PC-3 (cell line): ENCODE measurements at places on chromosomes 7 and 10.

GRCh38 chr10:28075424-28075823 lies 76.5 kb upstream of the ODAD2 start:
- no peak for DNase-seq

DNA sequence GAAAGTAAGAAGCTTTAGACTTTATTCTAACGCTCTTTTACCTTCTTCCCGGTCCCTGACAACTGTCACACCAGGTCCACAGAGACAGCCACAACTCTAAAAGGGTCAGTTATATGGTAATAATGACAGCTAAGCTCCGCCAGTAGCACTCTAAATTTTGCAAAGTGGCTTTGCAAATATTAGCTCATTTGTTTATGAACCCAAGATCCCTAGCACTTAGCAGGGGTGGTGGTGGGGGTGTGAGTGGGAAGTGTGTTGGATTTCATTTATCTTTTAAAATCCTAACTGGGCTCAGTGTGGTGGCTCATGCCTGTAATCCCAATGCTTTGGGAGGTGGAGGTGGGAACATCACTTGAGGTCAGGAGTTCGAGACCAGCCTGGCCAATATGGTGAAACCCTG lies 34.8 kb upstream of the SDK1 start:
- no peak for DNase-seq

DNA sequence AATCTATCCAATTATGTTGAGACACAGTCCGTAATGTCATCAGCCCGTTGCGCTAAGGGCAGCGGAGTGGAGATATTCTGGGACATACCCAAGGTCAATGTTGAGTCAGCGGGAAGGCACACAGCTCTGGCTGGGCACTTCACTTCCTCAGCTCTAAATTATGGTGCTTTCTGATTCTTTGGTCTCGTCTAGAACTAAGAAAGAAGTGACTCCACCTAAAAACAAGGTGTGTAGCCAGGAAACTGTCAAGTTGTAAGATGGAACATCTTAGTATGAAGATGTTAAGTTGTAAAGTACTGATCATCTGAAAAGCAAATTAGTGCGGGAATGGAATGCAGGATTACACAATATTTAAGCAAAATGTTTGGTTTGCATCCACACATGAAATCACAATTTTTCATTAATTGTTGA lies 43.1 kb downstream of the BAIAP2L1 start:
- peak; percentile 63 for DNase-seq

GRCh38 chr7:100356416-100357068 lies 1.4 kb upstream of the PILRB start:
- DNase-seq, result no peak

GRCh38 chr10:18100669-18101068 lies 39.6 kb upstream of the CACNB2 start:
- no peak for DNase-seq

DNA sequence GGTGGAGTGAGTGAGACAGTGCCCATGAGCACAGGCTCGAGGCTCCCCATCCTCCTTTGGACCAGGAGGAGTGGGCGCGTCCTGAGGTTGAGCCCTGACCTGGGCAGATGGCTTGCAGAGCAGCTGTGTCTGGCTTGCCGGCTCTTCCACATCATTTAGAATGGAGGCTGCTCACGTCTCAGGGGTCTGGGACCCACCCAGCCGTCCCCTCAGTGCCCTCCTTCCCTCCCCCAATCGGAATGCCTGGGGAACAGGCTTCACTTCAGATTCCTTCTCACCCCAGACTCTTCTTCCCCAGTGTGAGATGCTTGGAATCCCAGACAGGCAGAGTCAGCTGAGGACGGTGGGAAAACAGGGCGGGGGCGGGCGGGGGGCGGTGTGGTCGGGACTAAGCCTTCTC lies 968.6 kb upstream of the ZNF722 start:
- DNase-seq, result no peak

GRCh38 chr7:95986178-95986764 lies 213.9 kb downstream of the DYNC1I1 start:
- DNase-seq, result no peak

GRCh38 chr7:35513828-35514227 lies 181.1 kb downstream of the HERPUD2 start:
- peak; percentile 21 for DNase-seq

DNA sequence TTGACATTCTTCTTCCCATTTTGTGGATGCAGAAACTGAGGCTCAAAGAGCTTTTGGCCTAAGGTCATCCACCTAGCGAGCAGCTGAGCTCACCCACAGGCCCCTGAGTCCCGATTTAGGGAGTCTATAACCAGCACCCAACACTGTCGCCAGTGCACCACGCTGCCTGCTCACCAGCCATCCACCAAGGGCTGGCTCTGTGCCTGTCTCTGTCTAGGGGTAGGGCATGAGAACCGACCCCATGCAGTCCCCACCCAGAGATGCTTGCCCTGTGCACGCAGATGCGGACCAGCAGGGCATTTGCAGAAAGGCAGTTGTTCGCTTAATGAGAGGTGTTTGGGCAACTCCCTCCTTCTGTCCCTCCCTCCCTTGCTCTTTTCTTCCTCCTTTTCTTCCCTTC lies 97.2 kb downstream of the GRK5 start:
- no peak for DNase-seq

DNA sequence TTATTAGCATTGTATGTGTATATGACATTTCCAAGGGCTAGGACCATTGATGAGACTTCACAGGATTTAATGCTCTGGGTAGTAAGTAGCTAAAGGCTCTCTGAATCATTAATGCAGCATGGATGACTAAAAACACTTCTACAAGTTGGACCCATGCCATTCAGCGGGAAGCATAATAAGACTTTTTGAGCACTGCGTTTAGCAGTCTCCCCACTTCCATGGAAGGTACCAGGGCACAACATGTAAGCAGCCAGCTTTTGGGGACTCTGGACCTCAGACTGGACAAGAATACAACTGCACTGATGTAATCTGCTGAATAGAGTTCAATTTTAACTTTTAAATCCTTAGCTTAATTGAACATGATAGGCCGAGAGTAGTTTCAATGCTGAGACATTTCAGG lies 191.7 kb upstream of the IMMP2L start:
- no peak for DNase-seq

- DNase-seq, result no peak
Measured at GRCh38 chr7:122638459-122638858, 60.5 kb downstream of the RNF133 start.

DNA sequence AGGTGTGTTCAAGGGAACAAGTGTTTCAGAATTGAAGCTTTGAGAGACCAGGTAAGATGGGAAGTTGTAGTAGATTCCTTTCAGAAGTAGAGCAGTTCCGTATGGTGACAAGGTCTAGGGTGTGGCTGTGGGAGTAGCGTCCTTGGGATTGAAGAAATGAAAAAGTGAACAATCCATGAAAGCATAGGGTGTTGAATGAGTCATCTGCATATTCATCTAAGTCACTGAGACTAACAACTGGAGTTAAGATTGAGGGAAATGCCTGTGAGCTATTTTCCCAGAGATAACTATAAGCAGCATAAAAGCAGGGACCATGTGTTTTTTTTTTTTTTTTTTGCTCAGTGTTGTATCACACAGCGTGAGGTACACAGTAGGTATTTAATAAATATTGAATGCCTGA lies 134.8 kb downstream of the PHTF2 start:
- peak; percentile 45 for DNase-seq

DNA sequence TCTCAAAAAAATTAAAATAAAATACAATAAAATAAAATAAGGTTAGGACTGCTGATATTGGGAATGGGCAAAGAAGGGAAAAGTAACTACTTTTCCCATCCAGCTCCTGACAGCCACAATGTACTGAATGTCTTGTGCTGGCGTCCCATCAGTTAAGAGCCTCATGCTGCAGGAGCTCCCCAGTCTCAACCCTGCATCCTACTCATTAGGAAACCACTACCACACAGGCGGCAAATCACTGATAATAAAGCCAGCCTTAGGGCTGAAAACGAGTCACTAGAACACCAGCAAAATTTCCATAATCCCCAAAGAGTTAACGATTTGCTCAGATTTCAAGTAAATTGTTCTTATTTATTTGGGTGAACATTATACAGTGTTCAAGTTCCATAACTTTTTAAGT lies 4.3 kb downstream of the YWHAG start:
- no peak for DNase-seq

DNA sequence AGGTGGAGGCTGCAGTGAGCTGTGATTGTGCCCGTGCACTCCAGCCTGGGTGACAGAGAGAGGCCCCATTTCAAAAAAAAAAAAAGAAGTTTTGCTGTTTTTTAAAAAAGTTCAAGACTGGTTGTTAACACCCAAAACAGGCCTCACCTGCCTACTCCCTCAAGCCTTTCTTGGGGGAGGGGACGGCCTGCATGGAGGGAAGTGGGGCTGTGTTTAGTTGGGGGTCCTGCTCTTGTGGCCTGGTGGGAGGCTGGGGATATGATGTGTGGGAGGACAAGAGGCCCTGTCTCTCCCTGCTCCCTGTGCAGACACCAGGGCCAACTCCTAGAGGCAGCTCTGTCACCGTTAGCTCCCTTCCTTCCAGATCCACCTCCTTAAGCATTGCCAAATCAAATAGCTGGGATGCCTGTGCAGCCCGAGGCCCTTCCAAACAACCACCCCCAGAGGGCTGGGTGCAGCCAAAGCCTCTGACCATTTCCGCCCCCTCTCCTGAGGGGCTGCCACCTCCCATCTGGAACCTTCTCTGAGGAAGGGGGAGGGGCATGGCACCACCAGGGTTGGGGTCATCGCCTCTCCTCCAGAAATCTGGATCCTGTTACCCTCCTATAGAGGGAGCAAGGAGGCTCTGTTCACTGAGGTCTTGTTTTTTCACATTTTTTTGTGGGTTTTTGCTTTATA lies 32.9 kb upstream of the ANKRD2 start:
- DNase-seq, result peak; percentile 20

DNA sequence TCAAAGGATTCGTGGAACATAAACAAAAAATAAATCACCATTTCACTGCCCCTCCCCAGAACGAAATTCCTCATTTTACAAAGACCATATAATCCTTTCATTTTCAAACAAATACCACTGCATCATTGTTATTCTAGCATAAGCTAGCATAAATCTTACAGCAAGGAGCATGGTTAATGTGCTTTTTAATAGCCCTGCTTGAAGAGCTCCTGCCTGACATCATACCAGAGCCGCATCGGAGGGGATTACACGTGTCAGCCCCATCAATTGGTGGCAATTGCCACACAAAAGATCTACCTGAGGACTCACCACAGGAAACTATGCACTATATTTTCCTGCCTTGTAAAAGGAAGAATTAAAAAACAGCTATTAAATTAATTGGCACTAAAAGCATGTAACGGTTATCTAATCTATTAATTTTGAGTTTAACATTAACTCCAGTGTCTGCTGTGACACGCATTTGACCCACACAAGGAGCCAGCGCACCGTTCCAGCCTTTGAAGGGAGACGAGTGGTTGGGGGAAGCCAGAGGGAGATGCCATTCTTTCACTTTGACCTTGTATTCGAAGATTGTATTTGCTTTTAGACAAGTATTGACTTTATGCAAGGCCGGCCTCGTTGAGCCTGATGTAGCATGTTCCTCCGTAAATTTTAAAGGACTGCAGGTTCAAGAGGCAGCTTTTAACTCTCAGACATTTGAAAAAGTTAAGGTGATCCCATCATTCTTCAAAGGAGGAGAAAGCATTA lies 261.1 kb upstream of the RNF32 start:
- no peak for DNase-seq

- DNase-seq, result no peak
Measured at GRCh38 chr10:123502983-123503382, 163.2 kb upstream of the GPR26 start.

DNA sequence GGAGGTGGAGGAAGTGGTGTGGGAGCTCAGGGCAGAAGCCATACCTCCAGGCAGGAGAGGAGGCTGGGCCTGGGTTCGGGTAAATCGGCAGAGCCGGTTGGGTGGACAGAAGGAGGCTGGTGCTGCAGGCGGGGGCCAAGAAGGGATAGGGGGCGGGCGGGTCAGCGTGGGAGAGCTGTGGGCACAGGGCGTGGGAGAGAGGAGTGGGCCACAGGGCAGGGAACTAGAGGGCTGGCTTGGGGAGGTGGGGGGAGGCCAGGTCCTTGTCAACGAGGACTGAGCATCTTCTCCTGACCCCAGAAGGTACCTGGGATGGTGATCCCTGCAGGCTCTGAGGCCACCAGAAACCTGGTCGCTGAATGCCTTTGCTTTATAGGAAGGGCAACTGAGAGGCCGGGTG lies 11.9 kb downstream of the LAT2 start:
- no peak for DNase-seq

DNA sequence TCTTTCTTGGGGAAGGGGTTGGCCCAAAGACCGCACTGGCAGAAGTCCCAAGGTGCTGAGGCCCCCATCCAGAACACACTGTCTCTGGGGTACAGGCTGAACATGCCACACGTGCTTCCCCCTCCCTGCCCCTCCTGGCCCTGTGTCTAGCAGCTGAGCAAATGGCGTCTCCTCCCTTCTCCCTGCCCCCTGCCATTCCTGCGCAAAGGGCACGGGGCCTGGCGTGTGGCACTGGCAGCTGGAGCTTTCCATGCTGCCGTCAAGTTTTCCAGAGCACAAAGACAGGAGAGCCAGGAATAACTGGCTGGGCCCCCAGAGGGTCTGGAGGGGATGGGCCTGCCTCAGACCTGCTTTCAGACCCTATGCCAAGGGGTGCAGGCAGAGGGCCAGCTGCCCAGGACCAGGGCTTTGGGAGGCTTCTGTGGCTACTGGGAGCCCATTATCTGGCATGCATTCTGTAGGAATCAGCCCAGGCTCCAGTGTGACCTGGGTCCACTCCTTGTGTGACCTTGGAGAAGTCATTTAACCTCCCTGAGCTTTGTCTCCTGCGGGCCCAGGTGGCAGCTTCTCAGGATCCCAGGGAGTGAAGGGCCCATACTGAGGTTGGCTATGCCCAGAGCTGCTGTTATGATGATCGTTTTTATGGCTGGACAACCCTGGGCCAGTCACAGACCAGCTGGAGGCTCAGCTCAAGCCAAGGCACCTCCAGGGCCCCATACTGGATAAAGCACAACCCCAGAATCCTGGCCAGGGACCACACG lies 710 bp upstream of the LDB3 start:
- DNase-seq, result no peak

DNA sequence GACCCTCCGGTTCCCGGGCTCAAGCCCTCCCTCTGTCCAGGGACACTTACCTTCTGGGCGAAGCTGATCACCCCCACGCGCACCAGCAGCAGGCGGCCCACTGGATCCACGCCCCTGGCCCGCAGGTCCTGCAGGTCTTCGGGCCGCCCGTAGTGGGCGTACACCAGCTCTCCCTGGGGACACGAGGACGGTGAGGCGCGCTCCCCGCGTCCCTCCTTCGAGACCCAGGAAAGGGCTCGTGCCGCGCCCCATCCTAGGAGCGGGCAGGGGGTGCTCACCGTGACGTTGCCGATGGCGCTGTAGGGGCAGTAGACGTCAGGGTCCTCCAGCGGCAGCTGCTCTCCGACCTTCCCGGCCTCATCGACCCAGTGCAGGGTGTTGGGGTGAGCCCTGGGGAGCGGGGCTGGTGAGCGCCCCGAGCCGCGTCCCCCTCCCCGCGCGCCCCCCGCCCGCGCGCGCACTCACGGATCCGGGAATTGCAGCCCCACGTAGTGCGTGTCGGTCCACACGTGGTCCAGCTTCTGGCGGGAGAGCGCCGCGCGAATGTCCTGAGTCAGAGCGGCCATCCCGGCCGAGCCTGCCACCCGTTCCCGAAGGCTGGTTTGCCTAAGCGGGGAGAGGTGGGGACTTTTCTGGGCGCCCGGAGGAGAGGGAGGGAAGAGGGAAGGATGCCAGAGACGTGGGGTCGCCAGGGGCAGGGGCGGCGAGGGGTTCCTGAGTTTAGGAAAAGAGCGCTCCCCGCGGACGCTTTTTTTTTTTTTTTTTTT lies 8.2 kb downstream of the TFR2 start:
- peak; percentile 14 for DNase-seq

- no peak for DNase-seq
Measured at GRCh38 chr10:34178756-34179155, 636.3 kb downstream of the PARD3 start.
